ENCODE measurements at places on chromosomes 2 and 18.

GRCh38 chr2:208265371-208265800 lies 669 bp upstream of the PIKFYVE start:
- DNase-seq: peak; percentile 59

- DNase-seq: no peak
Observed at GRCh38 chr2:95287806-95288205, 9.3 kb upstream of the KCNIP3 start.

DNA sequence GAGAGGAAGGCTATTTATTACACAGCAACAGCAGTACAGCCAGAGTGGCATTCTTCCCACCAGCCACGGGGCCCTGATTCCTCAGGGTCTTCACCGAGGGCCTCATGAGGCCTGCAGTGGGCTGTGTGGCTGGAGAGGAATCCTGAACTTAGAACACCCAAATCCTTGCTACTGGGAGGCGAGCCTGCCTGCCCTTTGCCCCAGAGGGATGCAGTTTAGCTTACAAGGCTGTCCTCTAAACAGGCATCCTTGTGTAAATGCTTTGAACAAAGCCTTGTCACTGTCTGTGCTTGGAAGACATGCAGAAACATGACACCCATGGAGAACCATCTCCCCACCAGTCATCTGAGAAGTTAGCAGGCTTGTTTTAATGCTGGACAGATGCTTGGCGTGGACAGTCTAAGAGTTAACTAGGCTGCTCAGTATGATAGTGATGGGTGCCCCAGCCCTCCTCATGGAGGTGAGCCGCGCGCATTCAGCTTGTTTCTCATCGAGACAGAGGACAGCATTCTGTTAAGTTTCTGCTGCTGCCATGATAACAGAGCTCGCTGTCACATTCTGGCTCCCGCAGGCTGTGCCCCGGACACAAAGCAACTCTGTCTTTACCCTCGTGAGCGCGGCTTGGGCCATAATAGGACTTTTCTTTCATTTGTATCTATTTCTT lies 42.9 kb downstream of the ADI1 start:
- no peak for DNase-seq

GRCh38 chr18:50127516-50128210 lies 67.3 kb downstream of the MYO5B start:
- DNase-seq: no peak

DNA sequence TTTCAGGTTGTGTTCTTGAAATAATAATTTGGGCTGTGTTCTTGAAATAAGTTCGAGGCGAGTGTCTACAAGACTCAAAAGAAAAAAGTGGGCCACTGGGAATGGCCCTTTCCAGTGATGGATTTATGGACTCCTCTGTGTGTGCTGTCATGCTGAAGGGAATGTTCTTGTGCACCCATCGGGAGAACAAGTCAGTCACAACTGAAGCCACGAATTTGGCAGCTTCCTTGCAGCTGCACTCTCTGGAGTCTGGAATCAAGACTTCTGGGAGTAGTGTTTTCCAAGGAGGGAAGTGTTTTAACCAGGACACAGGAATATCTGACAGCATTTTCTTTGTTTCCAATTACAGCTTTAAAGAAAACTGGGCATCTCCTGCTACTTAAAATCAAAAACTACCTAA lies 620 bp downstream of the SLC14A1 start:
- DNase-seq: peak; percentile 23

- DNase-seq: no peak
Observed at GRCh38 chr2:53631313-53632125, 136.1 kb upstream of the CHAC2 start.

DNA sequence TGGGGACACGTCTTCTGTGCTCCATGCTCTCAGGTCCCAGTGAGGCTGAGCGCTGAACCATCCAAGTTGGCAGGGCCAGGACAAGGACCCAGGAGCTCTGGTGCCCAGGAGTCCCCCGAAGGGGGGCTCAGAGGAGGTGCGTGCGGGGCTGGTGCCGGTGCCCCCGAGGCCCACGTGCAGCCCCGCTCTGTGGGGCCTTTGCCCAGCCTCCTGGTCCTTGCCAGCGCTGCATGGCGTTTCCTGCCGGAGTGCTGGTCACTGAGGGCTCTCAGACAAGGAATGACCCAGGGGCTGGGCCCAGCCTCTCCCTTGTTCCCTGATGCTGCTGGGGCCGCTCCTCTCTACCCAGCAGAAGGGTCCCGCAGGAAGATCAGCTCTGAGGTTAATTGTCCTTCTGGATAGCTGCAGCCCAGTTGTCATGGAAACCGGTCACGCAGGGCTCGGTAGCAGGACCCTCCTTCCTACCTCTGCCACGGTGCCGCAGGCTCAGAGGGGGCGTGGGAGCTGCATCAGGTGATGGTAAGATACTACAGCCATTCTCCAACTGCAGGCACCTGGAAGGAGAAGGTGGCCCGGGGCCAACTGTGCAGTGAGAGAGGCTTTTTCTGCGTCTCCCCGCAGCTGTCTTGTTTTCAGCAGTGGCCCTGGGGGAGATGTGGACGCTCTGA lies 64.5 kb downstream of the RRM2 start:
- no peak for DNase-seq

DNA sequence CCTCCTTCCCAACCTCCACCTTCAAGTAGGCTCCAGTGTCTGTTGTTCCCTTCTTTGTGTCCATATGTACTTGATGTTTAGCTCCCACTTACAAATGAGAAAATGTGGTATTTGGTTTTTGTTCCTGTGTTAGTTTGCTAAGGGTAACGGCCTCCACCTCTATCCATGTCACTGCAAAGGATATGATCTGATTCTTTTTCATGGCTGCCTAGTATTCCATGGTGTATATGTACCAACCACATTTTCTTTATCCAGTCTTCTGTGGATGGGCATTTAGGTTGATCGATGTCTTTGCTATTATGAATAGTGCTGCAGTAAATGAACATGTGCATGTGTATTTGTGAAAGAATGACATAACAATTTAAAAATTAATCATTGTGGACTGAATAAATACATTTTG lies 19.5 kb upstream of the TFPI start:
- DNase-seq: no peak

DNA sequence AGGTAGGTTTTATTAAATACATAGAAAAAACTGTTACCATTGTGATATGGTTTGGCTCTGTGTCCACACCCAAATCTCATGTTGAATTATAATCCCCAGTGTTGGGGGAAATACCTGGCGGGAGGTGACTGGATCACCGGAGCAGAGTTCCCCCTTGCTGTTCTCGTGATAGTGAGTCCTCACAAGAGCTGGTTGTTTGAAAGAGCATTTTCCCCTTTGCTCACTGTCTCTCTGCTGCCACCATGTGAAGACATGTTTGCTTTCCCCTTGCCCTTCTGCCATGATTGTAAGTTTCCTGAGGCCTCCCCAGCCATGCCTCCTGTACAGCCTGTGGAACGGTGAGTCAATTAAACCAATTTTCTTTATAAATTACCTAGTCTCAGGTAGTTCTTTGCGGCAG lies 352.7 kb upstream of the SLC39A10 start:
- DNase-seq: peak; percentile 16
